ENCODE measurements at places on chromosomes 13 and 19. TPM values are rescaled to one million over a fixed set of nuclear protein-coding genes. Genes with fewer than 3 reads are reported as not detected.

ZSCAN22 gene
- total RNA-seq = 2.5 TPM

FCHO1 gene
- 0.43 TPM for total RNA-seq

PDE4C gene
- under 0.01 TPM for total RNA-seq

TUBA3C gene
- not detected for total RNA-seq

ZNF540 gene
- total RNA-seq = 1.2 TPM

VSTM2B gene
- not detected for total RNA-seq

CASP14 gene
- total RNA-seq = not detected

TLE2 gene
- 4.5 TPM for total RNA-seq

ADM5 gene
- total RNA-seq = 0.32 TPM

NAXD gene
- 13.3 TPM for total RNA-seq

ZC3H13 gene
- total RNA-seq = 25.3 TPM

PRMT1 gene
- 127 TPM for total RNA-seq

NAPSA gene
- total RNA-seq = 0.13 TPM

APC2 gene
- 0.11 TPM for total RNA-seq

CRB3 gene
- not detected for total RNA-seq

LYL1 gene
- total RNA-seq = 1.3 TPM

HDGFL2 gene
- total RNA-seq = 41.7 TPM

PCDH17 gene
- total RNA-seq = 0.22 TPM

ZNF324B gene
- 8.4 TPM for total RNA-seq

ZNF726 gene
- 2.8 TPM for total RNA-seq

TMPRSS9 gene
- not detected for total RNA-seq

FAM124A gene
- 6.4 TPM for total RNA-seq

PEAK3 gene
- total RNA-seq = not detected

TMEM59L gene
- total RNA-seq = 0.65 TPM

CD177 gene
- total RNA-seq = not detected

TSSK6 gene
- total RNA-seq = 1.1 TPM

RANBP3 gene
- 53.2 TPM for total RNA-seq

LRRC4B gene
- total RNA-seq = not detected

CLEC17A gene
- total RNA-seq = not detected

RASGRP4 gene
- not detected for total RNA-seq

ZNF85 gene
- 9.4 TPM for total RNA-seq

ZNF667 gene
- total RNA-seq = 7.2 TPM

HPN gene
- total RNA-seq = 0.39 TPM

KLK2 gene
- total RNA-seq = not detected

ZNF208 gene
- total RNA-seq = 0.52 TPM

CYSLTR2 gene
- not detected for total RNA-seq

ZNF763 gene
- 3.0 TPM for total RNA-seq

PABPC3 gene
- 0.39 TPM for total RNA-seq

SPINT2 gene
- total RNA-seq = 29.1 TPM

Data from articular chondrocyte of knee joint (primary cell).